HepG2 (cell line): ENCODE measurements at places on chromosomes 1 and 21. TPM values are rescaled to one million over a fixed set of nuclear protein-coding genes. Genes with fewer than 3 reads are reported as not detected.
A peak's percentile ranks its signal among the peaks of the same experiment; 100 is the strongest.

GRCh38 chr21:44763451-44764318 lies 37.9 kb downstream of the UBE2G2 start:
- H3K4me3 ChIP-seq = no peak overlapping the region
- H3K4me1 ChIP-seq = peaks cover 56% of the 10 kb centered on the region
- DNase-seq = no peak
- no peaks in the 10 kb centered on the region for H3K36me3 ChIP-seq
- H3K27ac ChIP-seq = no peak overlapping the region

GRCh38 chr1:153390938-153391710 lies at the start of gene S100A8:
TSS of gene S100A8 (minus strand) at chr1:153391073. CDS start at chr1:153390535, 538 bp downstream.
- H3K27me3 ChIP-seq = peaks cover 10% of the 10 kb centered on the region; the same call in 2 of the 3 replicates
- DNase-seq = no peak
- no peaks in the 10 kb centered on the region for H3K4me1 ChIP-seq
- H3K4me3 ChIP-seq = no peak within 1 kb of the TSS

- no peak overlapping the region for H3K27ac ChIP-seq
- H3K4me1 ChIP-seq = peaks cover 6% of the 10 kb centered on the region
- H3K4me3 ChIP-seq = no peak overlapping the region
- no peak for DNase-seq
- H3K27me3 ChIP-seq = no peaks in the 10 kb centered on the region
Measured at GRCh38 chr1:177561436-177561835, 390.7 kb downstream of the BRINP2 start.

DNA sequence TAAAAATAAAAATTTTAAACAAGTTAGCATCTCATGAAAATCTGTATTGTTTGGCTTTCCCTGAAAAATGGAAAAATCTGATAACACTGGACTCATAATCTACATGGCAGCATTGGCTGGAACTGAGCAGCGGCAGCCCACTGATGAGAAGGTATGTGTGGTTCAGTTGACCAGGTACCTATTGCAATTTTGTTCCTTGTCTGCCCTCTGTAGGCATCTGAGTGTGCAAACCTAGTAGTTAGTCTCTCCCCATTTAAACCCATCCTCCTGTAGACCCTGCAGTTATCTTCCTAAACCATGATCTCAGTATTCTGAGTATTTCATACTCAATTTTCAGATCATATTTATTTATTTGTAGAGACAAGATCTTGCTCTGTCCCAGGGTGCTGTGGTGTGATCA lies 59.4 kb upstream of the SERBP1 start:
- no peak overlapping the region for H3K27ac ChIP-seq
- no peaks in the 10 kb centered on the region; the same call in 2 of the 3 replicates for H3K27me3 ChIP-seq
- DNase-seq = peak; percentile 36
- no peak overlapping the region for H3K4me3 ChIP-seq

DNA sequence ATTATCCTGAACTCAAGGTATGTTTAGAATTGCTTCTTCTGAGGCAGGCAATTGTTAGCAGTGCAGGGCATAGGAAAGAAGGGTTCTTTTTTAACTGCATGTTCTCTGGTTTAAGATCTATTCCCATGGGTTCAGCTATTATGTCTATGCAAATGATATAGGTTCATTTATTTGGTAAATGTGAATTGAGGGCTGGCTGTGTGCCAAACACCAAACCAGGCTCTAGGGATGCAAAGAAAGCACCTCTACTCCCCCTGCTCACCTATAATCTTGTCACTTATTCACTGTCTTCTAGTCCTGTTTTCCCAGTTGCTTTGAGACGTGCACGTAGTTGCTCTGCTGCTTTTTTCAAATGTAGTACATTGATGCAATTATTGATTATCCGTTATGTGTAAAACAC lies 691 bp upstream of the KIFAP3 start:
- H3K4me3 ChIP-seq = peak overlapping the region; percentile 55
- no peak for DNase-seq
- H3K36me3 ChIP-seq = no peaks in the 10 kb centered on the region
- H3K27ac ChIP-seq = no peak overlapping the region
- H3K4me1 ChIP-seq = peaks cover 15% of the 10 kb centered on the region
- no peaks in the 10 kb centered on the region; the same call in 2 of the 3 replicates for H3K27me3 ChIP-seq

GRCh38 chr1:25699500-25700143 lies 83.0 kb downstream of the MAN1C1 start:
- no peak overlapping the region for H3K4me3 ChIP-seq
- no peak overlapping the region for H3K27ac ChIP-seq
- no peaks in the 10 kb centered on the region for H3K36me3 ChIP-seq
- H3K27me3 ChIP-seq = no peaks in the 10 kb centered on the region; the same call in 1 of the 2 replicates

GRCh38 chr1:236282425-236282716 lies 613 bp upstream of the ERO1B start:
- H3K27me3 ChIP-seq = peaks cover 4% of the 10 kb centered on the region; the same call in 1 of the 2 replicates
- H3K27ac ChIP-seq = no peak overlapping the region
- no peak for DNase-seq
- H3K4me1 ChIP-seq = peaks cover 17% of the 10 kb centered on the region

GRCh38 chr1:40221977-40222772 lies 25.6 kb upstream of the TMCO2 start:
- H3K4me3 ChIP-seq = no peak overlapping the region
- no peak overlapping the region for H3K27ac ChIP-seq
- H3K27me3 ChIP-seq = no peaks in the 10 kb centered on the region
- H3K4me1 ChIP-seq = no peaks in the 10 kb centered on the region

- H3K27me3 ChIP-seq = peaks cover 25% of the 10 kb centered on the region; the same call in 1 of the 3 replicates
- H3K4me3 ChIP-seq = no peak overlapping the region
- no peak for DNase-seq
- no peak overlapping the region for H3K27ac ChIP-seq
Measured at GRCh38 chr1:167564612-167565270, 11.2 kb upstream of the CREG1 start.

DNA sequence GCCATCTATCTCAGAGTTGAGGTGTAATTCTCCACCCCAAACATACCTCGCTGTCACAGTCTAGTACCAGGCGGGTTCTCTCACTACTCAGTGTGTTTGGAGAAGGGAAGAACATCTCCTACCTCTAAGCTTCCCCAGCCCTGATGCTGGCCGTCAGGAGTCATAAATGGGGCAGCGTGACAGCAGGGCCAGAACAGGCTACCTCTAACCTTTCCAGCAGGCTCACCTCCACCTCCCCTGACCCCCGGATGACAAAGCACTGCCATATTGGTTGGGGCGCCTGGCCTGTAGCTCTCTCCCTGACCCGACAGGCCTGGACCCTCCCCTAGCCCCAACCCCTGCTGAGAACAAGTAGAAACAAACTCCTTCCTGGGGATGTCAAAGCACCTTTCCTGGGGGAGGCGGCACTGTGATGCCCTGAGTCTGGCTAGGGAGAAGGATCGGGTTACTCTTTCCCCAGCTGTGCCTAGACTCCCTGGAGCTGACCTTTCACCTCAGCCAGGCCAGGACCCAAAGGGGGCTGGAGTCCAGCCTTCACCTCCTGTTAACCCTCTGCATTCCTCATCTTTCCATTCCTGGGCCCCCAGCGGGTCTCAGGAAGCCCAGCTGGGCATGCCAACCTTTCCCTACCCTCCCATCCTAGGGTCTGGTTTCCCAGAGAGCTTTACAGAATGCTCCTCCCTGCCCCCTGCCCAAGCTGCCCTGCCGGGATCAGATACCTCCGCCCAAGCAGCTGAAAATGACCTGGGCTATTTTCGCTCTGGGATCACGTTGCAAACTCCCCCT lies 34.2 kb downstream of the AHDC1 start:
- no peaks in the 10 kb centered on the region for H3K36me3 ChIP-seq
- peak overlapping the region; percentile 58 for H3K27ac ChIP-seq
- no peaks in the 10 kb centered on the region for H3K27me3 ChIP-seq
- H3K4me3 ChIP-seq = peak overlapping the region; percentile 18; the same call in 1 of the 2 replicates

The GSTM5 gene
- total RNA-seq = not detected in 2 replicates

The TIE1 gene
- total RNA-seq = 0.20 and 0.84 TPM in 2 replicates

The CD1B gene
- not detected in 2 replicates for total RNA-seq

The APOBEC4 gene
- total RNA-seq = not detected in 2 replicates

The TNFRSF14 gene
- total RNA-seq = 6.2 and 11.9 TPM in 2 replicates
